ENCODE measurements at places on chromosomes 5 and 9.

DNA sequence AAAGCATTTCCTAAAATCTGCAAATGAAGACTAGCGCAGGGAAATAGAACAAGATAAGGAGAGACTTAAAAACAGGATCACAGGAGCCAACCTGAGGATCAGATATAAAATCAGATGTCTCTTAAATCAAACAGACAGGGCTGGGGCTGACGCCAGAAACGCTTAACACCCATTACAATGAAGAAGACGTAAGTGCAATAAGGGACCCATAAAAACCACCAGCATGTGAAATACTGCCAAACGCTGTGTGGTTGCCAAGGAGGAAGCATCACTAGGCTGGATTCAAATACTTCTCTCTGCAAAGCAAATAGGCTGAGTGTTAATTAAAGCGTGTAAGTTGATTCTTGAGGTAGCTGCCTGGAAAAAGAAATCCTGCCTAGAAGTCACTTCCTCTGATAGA lies 74.4 kb upstream of the ATP10B start:
- no peak for DNase-seq

DNA sequence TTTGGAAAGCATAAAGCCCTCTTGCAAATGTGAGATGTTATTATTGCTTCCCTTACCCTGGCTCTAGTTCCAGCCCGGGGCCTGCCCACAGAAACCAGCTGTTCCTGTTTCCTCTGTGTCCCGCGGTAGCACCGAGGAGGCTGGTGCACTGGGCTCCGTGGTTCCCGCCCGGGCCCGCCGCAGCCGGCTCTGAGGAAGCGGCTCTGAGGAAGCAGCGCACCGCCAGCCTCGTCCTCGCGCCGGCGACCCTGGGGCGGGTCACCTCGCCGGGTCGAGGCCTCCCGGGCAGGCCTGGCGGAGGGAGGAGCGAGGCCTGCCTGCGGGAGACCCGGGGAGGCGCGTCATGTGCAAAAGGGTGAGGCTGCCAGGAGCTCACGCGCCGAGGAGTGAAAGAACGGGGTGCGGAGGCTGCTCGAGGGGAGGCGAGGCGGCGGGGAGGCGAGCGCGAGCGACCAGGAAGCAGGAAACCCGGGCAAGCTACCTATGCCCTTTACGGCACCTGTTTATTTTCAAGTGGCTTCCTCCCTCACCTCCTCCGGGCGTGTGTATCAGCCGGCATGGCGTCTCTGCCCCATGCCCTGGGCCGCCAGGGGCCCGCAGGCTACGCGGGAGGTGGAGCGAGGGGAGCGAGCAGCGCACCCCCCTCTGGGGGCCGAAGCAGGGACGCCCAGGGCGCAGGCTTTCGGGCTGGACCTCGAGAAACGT lies 61.3 kb upstream of the MEGF10 start:
- DNase-seq, result no peak

DNA sequence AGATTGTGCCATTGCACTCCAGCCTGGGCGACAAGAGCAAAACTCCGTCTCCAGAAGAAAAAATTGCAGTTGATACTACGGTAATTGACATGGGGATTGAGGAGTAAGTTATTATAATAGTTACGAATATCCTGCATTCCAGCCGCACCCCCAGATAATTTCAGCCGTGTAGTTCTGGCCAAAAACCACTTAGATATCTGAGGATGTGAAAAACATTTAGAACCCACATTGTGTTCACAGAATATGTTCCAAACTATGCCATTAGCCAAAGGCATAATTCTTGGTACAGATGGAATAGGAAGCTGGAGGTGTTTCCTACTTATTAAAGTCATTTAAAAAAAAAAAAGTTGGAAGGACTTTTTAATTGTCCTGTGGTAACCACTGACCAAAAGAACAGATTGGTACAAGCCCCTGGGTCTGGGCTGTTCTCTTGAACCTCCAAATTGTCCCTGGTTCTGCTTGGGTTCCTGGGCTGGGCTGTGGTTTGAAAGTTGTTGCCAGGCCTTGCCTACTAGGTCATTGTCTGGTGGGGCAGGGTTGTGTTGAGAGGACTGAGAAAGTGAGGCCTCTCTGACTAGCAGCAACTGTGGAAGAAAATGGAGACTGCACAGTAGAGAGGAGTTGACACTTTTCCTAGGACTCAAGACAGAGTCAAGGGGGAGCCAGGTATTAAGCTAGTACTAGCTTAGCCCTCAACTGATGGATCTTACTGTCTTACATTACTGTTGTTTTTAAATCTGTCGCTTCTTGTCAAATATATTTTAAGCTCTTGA lies 198.8 kb downstream of the NR3C1 start:
- no peak for DNase-seq

- DNase-seq, result no peak
Measured at GRCh38 chr5:18216016-18216415, 581.8 kb downstream of the TAF11L14 start.

GRCh38 chr9:979983-980382 lies 3.5 kb downstream of the DMRT3 start:
- DNase-seq, result no peak

DNA sequence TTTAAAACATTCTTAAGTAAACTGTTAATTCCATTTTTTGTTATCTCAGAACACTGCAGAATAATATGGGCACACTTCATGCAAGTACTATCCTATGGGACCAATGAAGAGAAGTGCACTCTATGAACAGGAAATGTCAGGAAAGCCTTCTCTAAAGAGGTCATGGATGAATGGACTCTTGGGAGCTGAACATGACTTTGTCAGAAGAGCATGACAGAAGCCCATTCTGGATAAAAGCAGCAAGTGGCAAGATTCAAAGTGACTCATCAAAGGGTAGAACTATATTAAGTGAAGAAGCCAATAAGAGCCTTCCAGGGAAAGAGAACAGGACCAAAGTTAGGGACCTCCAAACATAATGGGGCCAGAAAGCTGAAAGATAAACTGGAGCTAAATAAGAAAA lies 94.0 kb downstream of the RAPGEF6 start:
- DNase-seq, result peak; percentile 68

DNA sequence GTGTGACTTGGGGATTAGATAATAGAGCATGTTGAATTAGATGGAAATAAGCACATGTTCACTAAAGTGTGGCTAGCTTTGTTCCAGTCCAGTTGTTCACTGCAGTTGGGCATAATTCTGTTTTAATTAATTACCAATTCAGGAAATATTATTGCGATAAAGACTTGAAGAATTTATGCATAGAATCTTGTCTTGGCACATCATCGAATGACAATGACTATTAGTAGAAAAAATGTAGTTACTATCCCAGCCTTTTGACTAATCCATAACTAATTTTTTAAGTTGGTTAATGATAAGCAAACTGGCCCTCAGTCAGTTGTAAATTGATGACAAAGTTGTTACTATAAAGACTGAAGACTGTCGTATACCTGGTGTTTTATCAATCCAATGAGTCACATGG lies 10.5 kb downstream of the LNPEP start:
- DNase-seq, result peak; percentile 57

DNA sequence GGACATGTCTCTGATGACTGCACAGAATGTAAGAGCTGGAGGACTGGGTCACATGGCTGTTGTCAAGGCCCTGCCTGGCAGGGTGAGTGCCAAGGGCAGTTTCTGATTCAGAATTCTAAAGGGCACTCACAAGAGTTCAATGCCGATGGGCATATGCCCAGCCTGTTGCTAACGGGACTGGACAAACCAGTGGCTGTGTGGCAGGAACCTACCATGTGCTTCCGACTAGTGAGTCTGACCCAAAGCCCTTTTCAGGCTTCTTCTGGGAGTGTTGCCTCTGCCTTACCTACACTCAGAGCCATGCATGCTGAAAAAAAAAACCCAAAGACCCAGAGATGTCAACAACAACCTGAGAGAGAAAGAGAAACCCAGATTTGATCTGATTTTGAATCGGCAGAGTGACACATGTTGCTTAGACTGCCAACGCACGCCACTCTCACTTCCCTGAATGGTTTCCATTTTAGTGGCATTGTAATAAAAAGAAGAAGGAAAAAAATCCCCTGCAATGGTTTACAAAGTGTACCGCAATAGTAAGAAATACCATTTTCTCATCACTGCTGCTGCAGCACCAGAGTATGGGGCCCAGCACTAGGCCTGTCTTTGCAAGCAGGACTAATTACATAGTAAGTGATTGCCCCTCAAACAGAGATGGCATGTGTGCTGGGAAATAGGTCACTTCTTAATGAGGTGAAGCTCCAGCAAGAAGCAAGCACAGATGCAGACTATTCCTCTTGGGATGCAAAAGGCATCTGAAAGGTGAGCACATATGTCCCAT lies 194.3 kb downstream of the PALM2AKAP2 start:
- no peak for DNase-seq

GRCh38 chr9:120538339-120538738 lies 41.6 kb downstream of the CDK5RAP2 start:
- no peak for DNase-seq

DNA sequence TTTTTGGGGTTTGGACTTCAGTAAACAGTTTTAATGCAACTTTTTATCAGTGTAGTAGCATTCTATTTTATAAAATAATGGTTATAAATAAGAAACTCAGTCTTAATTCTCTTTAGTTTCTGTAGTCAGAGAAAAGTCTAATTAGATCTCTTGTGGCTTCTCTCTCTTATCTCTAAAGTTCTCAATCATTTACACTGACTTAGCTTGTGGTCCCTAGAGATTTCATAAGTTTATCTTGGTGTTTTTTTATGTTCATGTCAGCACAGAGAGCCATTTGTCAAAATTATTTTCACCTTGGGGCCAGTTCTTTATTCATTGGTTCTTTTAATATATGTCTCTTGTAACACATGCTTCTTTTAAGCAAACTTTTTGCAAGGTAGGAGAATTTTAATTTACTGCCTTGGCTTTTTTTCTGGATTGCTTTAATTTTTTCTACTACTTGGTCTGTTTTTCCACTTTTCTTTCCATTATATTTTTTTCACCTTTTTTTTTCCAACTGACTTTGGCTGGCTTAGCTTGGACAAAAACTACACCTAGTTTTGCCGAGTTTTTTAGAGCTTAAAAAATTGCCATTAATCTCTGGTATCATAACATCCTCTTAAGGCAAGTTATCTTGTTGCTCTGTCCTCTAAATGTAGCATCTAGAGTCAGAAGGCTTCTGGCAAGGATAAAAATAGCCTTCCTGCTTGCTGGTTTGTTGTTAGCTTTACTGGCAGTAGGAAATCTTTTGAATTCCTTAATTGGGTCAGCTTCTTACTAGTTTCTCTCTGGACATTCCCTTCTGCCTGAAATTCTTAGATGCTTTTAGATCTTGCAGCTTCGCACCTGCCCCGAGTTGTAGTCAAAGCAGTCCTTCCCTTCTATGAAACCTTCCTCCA lies 35.3 kb downstream of the CPEB4 start:
- DNase-seq, result no peak

GRCh38 chr5:139904816-139905661 lies 109.4 kb downstream of the PSD2 start:
- DNase-seq, result no peak

DNA sequence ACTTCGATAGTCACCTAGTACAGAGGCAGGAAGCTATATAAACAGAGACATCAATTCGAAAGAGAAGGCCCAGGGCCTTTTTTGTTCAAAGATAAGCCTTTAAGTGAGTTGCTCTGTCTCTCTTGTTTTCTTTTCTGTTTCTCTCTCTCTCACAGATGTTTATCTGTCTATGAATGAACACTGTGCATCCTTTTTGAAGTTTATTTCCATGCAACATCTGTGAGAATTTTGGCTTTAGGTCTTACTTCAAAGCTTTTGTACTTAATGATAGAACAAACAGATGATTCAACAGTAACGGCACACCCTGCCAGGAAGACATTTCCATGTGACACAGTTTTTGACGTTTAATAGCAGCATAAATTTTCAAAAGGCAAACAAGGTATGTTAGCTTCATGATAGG lies 1413.1 kb upstream of the CDH6 start:
- DNase-seq, result no peak

DNA sequence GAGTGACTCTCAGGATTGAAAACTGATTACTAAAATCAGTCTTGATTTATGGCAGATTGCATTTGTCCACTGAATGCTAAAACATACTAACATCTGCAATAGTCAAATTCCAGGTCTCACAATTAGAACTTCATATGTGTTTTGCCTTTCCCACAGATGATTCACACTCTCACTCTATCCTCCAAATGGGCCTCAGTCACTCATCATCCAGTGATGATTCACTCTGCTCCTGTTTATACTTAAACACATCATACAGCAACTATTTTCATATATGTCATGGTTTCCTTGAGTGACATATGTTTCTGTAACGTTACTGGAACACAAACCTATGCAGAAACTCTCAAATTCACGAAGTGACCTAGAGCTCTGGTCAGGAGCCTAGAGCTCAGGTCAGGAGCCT lies 512.9 kb downstream of the HINT1 start:
- no peak for DNase-seq

- no peak for DNase-seq
Measured at GRCh38 chr5:160263326-160263855, 34.1 kb downstream of the FABP6 start.

GRCh38 chr9:100474082-100474923 lies 1.4 kb downstream of the TMEFF1 start:
- DNase-seq, result no peak

DNA sequence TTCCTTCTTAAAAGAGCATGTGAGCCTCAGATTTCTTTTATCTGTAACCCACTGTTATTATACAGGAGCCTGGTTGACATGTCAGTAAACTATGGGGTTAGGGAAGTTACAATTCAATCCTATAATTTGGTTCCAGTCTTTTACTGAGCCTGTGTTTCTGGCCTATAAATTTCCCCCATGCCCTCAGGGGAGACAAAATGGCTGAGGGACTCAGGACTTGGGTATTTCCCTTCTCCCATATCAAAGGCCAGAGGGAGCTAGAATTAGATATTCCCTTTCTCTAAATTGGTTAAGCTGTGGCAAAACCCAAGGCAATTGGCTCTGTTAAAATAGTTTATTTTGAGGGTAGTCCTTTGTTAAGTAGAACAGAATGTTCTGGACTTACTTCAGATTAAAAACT lies 823.2 kb downstream of the TLE1 start:
- no peak for DNase-seq

GRCh38 chr9:26548781-26549290 lies 343.8 kb downstream of the CAAP1 start:
- no peak for DNase-seq

- DNase-seq, result no peak
Measured at GRCh38 chr5:176550275-176550831, 1.2 kb downstream of the CDHR2 start.

DNA sequence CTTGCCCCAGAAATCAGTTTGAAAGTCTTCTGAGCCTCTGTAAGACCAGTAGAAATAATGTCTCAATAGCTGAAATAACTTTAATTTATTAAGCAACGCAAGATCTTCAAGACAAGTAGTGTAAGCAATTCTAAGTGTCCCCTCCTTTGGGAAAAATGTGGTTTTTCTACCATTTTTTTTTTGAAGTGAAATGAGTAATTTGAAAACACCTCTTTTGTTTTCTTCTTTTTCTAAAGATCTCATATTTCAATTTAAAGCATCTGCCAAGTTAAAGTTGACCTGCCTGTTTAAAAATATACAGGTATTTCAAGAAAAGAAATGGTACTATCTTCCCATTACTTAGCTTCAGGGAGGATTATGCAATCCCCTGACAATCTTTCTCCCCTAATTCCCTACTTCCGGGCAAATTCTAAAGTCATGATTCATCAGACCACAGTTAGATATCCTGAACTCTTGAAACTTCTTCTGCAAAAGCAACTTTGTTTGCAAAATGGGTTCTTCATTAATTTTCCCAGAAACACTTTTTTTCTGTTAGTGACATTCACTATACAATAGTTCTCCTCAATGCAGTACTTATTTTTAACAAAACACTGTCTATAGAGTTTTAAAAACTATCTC lies 7.8 kb upstream of the ANXA1 start:
- DNase-seq, result no peak
